ENCODE measurements at places on chromosomes 5 and 9. TPM values are rescaled to one million over a fixed set of nuclear protein-coding genes. Genes with fewer than 3 reads are reported as not detected.
A peak's percentile ranks its signal among the peaks of the same experiment; 100 is the strongest.

Gene PALM2AKAP2
- 17.7 TPM for polyA plus RNA-seq

Gene LMBRD2
- polyA plus RNA-seq: 11.9 TPM

Gene RMRP
- polyA plus RNA-seq: 4.1 TPM

Gene ISL1
- polyA plus RNA-seq: 0.15 TPM

Gene PDZD2
- polyA plus RNA-seq: 16.9 TPM

Gene ORM2
- polyA plus RNA-seq: 1.4 TPM

Gene SRA1
- 25.1 TPM for polyA plus RNA-seq

Gene ASPN
- 5.8 TPM for polyA plus RNA-seq

Gene HTR4
- polyA plus RNA-seq: 0.42 TPM

- peak; percentile 36 for DNase-seq
Measured at GRCh38 chr5:80672140-80672736, 17.5 kb upstream of the DHFR start.

DNA sequence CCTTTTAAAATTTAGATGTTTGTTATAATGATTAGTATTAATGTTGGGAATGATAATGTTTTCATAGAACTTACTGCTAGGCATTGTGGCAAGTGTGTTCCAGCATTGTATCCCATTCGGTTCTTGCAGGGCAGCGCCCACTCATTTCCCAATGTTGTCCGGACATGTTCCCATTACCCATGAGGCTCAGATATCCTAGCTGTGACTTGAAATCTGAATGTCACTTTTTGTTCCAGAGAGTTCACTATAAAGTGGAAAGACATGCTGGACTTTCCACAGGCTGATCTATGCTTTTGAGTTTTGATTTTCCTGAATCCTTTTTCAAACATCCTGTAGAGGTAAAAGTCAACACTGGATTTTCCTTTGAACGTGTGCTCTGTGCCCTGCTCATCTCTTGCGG is 329.1 kb downstream of the MARCHF11 start:
- no peak for DNase-seq

GRCh38 chr9:98781588-98782383 is 14.6 kb downstream of the ANKS6 start:
- no peak for DNase-seq

- no peak for DNase-seq
Measured at GRCh38 chr5:74966141-74967026, 86.0 kb downstream of the GCNT4 start.

DNA sequence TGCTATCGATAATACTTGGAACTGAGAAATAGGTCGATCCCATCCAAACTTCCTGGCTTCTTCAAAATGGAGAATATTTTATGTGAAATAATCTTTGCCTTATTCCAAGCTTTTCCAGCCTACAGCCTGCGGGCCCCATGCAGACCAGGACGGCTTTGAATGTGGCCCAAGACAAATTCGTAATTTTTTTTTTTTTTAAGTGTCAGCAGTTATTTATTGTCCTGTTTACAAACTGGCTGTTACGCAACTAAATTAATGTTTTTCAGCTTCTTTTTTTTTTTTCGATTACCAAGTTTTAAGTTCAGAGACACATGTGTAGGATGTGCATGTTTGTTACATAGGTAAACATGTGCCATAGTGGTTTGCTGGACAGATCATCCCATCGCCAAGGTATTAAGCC is 411.7 kb upstream of the EDIL3 start:
- no peak for DNase-seq

DNA sequence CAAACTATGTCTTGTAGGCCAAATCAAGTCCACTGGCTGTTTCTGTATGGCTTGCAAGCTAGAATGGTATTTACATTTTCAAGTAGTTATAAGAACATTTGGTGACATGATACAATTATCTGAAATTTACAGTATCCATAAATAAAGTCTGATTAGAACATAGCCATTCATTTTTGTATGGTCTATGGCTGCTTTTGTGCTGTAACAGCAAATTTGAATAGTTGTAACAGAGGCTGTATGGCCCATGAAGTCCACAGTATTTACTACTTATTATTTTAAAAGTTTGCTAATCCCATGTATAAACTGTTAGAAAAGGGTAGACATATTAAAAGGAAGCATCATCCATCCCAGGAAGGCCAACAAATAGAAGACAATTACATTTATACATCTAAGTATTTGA is 17.7 kb downstream of the DHX29 start:
- no peak for DNase-seq

DNA sequence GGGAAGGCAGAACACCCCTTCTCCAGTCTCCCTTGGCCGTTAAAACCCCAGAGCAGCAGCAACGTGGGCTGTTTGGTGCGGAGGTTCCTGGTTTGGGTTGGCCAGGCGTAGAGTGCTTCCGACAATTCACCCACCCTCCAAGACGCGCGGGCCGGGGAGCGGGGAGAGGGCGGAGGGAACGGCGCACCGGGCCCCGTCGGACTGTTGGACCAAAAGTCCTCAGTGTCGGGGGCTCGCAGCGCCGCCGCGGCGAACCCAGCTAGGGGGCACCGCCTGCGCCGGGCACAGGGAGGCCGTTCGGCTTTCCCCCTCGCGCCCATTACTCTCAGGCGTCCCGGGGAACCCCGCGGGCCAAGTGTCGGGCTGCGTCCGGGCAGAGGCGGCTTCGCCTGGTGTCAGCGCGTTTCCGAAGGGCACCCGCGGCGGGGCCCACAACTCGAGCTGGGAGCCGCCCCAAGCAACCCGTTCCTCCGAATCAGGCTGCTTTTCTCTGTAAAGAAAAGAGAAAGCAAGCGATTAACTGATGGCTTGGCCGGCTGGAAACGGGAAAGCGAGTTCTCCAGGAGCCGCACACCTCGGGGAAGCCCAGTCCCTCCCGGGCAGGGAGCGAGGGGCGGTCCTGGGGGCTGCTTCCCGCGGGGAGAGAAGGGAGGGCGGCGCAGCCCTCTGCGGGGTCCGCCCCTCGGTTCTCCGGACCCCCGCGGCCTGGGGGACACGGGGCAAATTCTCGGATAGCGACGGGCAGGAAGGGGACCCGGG is 145.5 kb downstream of the ERCC6L2 start:
- DNase-seq: peak; percentile 59

- DNase-seq: no peak
Measured at GRCh38 chr9:68709291-68710110, 4.5 kb downstream of the PIP5K1B start.

DNA sequence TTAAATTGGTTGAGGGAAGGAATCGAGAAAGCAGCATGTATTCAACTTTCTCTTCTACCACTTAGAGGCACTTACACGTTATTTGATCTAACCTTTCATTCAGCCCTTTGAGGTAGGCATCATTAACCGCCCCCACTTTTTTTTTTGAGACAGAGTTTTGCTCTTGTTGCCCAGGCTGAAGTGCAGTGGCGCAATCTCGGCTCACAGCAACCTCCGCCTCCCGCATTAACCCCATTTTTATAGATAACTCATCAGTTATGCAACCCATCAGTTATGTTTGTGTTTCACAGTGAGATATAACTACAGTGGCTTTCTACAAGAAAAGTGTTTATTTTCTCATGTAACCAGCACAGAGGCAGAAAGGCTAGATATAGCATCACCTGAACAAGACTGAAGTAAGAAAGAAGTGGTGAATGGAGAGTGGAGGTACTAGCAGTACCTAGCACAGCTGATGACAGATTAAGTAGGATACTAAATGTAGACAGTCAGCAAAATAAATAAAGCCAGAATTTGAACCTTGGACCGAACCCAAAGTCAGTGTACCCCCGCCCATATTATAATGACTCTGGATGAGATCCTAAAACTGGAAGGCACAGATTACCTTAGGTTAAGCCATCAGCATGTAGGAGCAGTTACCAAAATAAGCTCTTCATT is 91.2 kb downstream of the PJA2 start:
- no peak for DNase-seq

- DNase-seq: no peak
Measured at GRCh38 chr9:127935765-127936221, 1.9 kb downstream of the DPM2 start.

GRCh38 chr5:96220610-96221390 is 212.2 kb downstream of the PCSK1 start:
- DNase-seq: no peak

DNA sequence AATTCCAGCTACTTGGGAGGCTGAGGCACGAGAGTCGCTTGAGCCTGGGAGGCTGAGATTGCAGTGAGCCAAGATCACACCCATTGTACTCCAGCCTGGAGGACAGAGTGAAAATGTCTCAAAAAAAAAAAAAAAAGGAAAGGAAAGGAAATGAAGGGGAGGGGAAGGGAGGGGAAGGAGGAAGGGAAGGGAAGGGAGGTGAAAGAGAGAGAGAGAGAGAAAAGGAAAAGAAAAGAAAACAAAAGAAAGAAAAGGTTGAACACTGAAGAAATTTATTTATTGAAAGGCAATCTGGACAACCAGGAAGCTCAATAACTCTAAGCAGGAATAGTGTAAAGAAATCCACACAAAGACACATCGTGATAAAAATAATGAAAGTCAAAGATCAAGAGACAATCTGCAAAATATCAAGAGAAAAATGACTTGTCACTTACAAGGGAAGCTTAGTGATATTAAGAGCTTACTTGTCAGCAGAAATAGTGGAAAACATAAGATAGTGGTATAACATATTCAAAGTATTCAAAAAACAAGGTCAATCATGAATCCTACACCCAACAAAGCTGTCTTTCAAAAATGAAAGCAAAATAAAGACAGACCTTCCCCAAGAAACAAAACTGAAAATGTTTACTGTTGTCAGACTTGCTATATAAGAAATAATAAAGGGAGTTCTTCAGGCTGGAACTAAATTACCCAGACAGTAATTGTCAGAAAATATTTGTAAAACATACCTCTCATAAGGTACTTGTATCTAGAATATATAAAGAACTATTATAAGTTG is 10.9 kb upstream of the RIMOC1 start:
- no peak for DNase-seq

- DNase-seq: no peak
Measured at GRCh38 chr9:124082622-124083021, 71.1 kb downstream of the LHX2 start.
